ENCODE measurements at places on chromosomes 7 and 10.

- no peak for DNase-seq
Observed at GRCh38 chr7:148115308-148115707, 475.3 kb upstream of the C7orf33 start.

DNA sequence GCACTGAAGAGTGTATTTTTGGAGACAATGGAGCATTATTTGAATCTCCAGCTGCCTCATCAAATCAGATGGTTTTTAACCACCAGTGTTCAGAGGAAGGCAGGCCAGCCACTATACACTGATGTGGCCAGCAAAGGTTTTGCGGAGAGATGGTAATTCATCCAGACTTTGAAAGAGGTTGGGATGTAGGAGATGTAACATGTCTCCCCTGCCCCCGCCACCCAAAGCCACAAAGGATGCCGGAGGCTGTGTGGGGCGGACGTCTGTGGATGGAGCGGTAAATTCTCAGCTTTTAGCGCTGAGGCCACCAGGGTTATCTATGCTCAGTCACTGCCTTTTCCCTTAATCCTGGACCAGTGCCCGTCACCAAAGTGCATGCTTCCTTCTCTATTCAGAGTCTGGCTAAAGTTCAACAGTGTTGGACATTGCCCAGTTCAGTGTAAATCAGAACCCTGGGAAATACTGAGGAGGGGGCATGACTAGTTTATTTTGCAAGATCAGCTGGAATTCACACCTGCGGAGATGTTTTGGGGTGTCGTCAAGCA, 3.7 kb upstream of the TRIP6 start:
- DNase-seq, result no peak

DNA sequence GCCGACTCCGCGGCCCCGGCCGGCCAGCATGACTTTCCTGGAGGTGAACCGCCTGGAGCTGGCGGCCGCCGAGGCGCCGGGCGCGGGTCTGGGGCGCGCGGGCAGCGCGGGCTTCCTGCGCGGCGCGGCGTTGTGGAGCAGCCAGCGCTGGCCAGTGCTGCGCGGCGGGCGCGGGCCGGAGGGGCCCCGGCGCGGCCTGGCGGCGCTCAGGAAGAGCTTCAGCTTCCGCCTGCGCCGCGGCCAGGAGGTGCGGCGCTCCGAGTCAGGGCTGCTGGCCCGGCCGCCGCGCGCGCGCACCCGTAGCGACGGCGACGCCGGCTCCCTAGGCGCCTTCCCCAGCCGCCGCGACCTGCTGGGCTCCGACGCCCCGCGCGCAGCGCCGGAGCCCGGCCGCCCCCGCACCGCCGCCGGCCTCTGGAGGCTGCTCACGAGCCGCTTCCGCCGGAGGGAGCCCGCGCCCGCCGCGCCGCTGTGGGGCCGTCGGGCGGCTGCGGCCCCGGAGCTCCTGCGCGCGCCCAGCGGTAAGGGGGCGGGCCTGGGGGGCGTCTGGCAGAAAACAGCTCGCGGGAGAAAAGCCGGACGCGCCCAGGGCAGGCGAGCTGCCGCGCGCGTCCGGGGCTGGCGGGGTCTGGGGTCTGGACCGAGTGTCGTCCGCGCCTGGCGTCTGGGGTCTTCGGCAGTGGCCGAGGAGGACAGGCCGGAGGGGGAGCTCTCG, 29.0 kb downstream of the AGAP3 start:
- DNase-seq, result peak; percentile 36

GRCh38 chr10:85524001-85524666, 842.5 kb downstream of the GRID1 start:
- DNase-seq, result no peak

DNA sequence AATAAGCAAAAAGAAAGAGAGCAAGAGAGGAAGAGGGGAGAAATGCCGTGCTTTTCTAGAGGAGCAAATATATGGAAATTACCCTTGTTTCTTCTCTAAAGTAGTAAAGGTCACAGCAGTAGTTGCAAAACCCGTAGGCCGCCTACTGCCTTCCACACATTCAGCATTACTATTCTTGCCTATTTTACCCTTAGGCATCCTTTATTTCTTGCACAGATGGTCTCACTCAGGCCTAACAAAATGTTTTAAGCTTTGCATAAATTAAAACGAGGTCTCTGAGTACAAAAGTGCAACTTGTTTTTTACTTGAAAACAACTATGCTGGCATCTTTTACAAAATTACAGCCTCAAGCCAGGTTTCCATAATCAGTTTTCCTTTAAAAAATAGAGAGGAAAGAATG, 644.6 kb downstream of the AUTS2 start:
- DNase-seq, result no peak

- no peak for DNase-seq
Observed at GRCh38 chr7:30322271-30323005, 38.0 kb downstream of the ZNRF2 start.

- DNase-seq, result no peak
Observed at GRCh38 chr10:52540479-52540984, 226.5 kb downstream of the DKK1 start.

DNA sequence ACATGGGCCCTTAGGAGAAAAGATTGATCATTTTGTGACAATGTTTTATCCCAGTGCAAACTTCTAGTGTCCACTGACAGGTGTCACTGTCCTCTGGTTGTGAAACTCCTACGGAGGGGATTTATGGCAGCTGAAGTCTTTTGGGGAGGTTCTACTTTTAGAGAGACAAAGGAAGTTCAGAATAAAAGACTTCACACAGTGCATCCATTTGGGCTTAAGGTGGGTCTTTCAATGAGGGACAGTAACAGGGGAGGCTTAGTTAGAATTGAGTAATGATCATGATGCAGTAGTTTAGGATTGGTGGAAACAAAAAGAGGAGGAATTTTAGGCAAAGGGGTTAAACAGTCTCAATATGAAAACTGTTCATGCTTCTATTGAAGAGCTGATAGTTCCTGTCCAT, 501.1 kb upstream of the NRP1 start:
- DNase-seq, result no peak

DNA sequence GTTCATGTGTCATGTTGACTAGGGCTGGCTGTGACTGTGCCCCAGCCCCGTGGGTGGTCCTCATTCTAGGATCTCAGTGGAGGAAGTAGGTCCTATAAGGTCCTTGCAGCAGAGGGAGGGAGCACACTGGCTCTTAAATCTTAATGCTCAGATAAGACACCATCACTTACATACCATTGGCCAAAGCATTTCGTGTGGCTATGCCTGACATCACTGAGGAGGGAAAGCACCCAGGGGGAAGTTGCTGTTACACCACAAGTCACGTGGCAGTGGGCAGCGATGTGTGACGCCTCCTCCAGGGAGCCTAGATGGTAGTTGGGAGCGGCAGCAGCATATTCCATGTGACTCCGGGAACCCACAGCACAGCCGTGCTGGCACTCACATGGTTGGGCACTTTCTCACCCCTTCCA, 224.7 kb upstream of the SH2B2 start:
- no peak for DNase-seq

DNA sequence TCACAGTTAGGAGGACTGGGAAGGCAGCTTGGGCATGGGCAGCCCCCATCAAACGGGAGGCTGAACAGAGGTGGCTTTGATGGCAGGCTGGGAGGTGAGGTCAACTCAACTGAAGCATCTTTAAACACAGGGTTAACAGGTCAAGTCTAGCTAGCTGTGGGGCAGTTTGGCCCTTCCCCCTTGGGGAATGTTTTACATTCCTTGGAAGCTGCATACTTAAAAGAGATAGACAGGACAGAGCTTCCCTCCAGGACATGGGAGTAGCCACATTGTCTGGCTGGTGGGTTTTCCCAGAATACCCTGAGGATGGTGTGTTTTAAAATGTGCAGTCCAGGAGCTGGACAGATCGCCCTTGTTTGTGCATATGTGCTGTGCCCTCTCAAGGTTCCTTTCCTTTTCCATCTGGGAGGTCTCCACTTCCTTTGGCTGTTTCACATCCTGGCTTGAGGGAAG, 6.8 kb upstream of the RASSF4 start:
- no peak for DNase-seq

- no peak for DNase-seq
Observed at GRCh38 chr7:140616328-140616727, 24.3 kb downstream of the DENND2A start.

DNA sequence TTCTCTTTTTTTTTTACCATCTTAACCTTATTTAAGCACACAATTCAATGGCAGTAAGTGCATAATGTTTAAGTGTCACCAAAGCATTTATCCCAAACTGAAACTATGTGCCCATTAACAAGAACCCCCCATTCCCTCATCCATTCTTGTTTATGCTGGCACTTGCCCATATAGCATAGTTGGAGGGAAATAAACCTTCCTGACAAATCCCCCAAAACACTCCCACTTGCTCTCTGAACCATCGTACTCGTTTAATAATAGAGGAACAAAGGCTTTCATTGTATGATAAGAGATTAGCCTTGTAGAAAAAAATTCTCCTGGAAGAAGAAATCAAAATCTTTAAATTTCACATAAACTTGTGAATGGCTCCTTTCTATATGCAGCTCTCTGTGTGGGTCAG, 26.4 kb upstream of the KCNMA1 start:
- no peak for DNase-seq

- no peak for DNase-seq
Observed at GRCh38 chr10:2529945-2530344, 537.4 kb upstream of the PFKP start.

DNA sequence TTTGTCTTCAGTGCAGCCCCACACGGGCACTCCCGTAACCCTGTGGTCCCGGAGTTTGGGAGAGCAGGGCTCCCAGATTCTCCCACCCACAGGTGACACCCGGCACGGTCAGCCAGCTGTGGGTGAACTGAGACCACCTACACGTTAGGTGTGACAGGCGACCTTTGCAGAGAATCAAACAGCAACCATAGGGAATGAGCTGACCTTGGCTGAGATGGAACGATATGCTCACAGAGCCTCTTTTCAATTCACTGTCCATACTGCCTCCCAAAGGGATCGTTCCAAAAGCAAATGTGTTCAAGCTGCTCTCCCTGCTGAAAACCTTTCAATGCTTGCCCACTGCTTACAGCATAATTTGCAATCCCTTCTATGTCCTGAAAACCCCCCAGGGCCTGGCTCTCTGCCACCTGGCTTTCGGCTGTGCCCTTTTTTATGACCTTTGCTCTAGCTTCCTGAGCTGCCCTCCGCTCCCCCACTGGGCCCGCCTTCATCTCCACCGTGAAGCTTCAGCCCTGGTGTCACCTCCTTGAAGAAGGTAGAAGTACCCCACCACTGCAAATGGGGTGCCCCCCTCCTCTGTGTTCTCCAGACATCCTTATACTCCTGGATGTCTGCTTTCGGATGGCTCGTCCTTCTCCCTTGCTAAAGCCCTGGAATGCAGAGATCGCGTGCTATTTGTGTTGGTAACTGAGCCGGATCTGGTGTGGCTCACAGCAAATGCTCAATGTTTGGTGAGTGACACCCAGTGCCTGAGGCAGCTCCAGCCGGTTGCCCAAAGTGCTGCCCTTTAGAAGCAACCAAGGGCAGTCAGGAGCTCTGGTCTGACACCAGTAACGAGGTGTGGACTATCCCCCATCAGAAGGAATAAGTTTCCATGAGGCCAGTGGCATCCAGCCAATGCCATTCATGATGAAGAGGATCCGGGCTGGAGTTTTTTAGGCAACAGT, 90.4 kb downstream of the KIAA1549 start:
- DNase-seq, result no peak

- DNase-seq, result no peak
Observed at GRCh38 chr10:20892796-20893195, 4.3 kb downstream of the NEBL start.

DNA sequence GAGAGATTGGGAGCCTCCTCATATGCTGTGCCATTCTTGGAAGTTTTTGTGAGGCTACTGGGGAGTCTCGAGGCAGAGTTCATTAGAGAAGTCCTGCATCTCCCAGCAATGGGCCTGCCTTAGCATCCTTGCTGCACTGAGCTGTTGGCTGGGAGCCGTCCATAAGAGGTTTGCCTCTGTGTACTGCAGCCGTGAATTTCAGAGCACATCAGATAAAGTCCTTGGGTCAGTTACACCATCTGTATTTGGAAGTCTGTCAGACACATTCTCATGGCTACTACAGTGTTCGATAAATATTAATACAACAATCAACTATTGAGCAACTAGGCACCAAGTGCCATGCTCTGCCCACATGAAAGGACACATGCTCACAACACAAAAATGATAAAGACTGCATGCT, 100.5 kb upstream of the SEC61G start:
- no peak for DNase-seq

GRCh38 chr10:98074315-98074911, 44.0 kb upstream of the CRTAC1 start:
- DNase-seq, result no peak

DNA sequence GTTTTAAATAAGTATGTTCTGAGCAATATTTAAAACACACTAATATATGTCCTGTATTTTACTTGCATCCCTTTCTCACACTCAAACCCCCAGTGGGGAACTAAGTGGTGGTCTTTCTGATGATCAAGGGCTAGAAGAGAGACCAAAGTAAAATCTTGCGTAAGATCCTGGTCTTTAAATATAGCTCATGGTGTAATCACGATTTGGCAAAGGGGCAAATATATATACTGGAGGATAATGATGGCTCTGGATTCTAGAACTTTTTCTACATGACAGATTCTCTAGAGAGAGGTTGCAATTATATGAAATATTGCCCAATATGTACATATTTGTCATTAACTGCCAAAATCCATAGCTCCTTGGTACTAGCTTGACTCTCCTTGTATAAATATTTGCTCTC, 438.3 kb downstream of the NXPH1 start:
- DNase-seq, result no peak

GRCh38 chr10:61897671-61898434, 3.6 kb upstream of the ARID5B start:
- DNase-seq, result no peak

DNA sequence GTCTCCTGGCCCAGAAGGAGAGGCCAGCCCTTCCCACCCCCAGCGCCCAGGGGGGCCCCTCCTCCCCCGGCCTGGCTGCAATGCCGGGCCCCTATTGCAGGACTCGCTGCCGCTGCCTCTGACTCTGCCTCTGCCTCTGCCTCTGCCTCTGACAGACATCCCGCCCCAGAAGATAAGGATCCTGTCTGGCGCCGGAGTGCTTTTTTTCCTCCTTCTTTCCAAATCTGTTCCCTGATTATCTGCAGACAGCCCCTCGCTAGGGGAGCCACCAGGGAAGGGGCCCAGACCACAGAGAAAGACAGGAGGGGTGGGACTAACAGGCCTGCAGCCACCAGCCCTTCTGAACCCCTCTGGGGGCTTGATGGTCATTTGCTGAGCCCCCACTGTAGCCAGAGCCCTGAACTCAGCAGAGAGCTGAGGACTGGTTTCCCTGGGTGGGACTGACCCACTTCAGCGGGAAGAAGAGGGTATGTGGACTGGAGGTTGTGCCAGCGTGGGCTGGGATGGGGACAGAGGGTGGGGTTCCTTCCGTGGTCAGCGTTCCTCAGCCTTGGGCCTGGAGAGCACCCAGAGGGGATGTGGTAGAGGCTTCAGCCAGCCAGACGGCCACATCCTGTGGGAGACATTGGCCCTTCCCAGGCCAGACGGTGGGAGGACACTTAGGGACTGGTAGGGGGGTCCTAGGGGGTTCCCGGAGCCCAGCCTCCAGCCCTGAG, 22.8 kb downstream of the UNC5B start:
- no peak for DNase-seq

DNA sequence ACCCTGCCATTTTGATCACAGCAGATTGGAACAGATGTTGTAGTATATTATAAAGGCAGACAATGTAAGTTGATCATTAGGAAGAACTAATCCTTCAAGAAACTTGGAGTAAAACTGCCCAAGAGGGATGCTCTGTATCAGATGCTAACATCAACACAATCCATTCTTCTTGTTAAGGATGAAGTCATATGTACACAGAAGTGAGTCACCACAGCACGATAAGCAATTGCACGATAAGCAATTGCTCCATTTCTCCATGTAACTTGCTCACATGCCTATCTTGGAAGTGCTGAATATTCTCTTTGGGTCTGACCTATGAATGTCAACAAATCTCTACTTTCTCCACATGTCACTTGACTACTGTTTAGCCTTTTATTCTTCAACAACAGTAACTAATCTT, 41.5 kb upstream of the DMTF1 start:
- no peak for DNase-seq

- no peak for DNase-seq
Observed at GRCh38 chr10:24944512-24945255, 7.7 kb downstream of the PRTFDC1 start.
